ENCODE measurements at places on chromosomes 5 and 9.

- no peak for DNase-seq
Measured at GRCh38 chr5:30524428-30524827, 669.1 kb upstream of the CDH6 start.

DNA sequence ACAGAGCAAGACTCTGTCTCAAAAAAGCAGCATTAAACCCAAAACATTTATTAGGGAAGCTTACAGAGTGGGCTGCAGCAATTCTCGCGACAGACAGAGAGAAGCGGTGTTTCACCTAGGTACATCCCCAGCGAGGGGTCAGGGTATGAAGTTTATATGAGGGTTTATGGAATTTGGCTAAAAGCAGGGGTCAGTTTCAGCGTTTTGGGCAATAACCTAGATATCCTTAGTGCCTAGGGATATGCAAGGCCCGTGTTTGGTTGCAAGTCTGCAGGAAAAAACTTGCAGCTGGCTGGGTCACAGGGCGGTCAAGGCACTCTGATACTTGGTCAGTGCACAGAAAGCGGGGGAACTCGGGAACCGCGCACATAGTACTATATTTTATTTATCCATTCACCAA lies 649 bp upstream of the GLE1 start:
- DNase-seq, result no peak

DNA sequence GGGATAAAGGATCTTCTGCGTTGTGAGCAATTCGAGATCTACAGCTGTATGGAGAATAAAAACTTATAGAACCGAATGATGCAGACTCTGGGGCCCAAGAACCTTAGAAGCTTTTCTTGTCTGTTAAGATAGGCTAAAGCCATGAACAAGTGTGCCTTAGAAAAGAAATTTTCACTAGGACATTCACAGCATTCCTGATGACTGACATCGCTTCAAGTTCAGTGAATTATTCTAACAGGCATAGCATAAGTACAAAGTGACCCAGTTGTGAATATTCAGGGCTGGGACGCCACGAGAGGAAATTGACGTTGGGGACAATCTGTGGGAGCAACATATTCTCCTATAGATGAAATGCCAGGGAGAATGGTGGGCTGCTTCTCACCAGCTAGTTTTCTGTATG lies 32.0 kb upstream of the PANK3 start:
- no peak for DNase-seq

DNA sequence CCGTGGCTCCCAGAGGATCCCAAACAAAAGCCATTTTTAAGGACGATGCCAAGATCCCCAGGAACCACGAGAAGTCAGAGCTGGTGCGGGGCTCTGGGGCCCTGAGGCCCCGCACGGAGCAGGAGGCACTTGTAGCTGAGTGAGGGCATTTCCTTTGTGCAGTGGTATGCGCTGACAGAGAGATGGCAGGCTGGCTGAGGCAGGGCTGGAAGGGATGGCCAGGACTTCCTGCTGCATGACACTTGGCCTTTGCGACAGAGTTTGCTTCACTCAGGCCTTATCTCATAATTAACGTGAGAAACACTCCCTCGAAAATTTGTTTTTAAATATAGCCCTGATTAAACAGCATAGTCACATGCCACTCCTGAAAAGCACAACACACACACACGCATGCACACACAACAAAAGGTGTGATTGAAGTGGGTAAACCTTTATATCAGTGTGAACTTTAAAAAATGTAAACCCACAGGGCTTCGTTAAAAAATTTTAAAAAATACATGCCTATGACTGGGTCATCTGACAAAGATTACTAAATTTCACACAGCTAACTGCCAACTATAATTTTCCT lies 536.6 kb downstream of the PDE4D start:
- DNase-seq, result no peak

DNA sequence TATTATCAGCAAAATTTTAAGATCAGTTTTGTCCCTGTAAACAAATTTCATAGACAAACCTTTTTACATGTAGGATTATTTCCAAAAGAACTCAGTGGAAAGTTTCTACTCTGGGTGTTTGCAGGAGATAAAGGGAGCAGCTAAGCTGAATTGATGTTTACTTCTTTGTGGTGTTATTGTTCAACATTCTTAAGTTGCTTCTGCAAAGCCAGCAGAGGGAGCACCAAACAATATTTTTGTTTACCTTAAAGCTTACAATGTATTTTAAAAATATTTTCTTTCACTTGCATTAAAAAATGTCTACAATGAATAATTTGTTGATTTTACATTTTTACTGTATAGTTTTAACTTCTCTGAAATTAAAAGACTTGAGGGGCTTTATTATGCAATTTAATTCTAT lies 135.4 kb downstream of the ATG10 start:
- no peak for DNase-seq

- DNase-seq, result no peak
Measured at GRCh38 chr5:171688696-171689495, 96.7 kb upstream of the SMIM23 start.

- no peak for DNase-seq
Measured at GRCh38 chr5:73759771-73760170, 133.8 kb downstream of the ARHGEF28 start.

- no peak for DNase-seq
Measured at GRCh38 chr9:110175275-110175968, 32.5 kb downstream of the C9orf152 start.

DNA sequence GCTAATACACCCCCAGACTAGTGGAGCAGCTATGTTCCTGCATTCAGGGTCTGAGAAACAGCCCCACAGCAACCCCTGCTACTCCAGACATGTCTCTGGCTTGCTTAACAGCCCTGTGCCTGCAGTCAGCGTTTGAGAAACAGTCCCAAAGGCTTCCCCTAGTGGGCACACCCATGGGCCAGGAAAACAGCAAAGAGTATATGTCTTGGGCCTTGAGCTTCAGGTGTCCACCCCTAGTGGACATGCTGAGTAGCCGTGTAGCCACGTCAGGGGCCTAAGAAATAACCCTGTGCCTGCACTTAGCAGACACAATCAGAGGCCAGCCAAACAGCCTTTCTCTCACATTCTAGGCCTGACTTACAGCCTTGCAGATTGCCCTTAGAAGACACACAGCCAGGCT lies 698.6 kb downstream of the PTPRD start:
- no peak for DNase-seq

- DNase-seq, result no peak
Measured at GRCh38 chr5:112800891-112801290, 60.2 kb upstream of the SRP19 start.
